Hippocampal formation (tissue), 2 donors: ENCODE measurements at places on chromosomes 3 and 15.

DNA sequence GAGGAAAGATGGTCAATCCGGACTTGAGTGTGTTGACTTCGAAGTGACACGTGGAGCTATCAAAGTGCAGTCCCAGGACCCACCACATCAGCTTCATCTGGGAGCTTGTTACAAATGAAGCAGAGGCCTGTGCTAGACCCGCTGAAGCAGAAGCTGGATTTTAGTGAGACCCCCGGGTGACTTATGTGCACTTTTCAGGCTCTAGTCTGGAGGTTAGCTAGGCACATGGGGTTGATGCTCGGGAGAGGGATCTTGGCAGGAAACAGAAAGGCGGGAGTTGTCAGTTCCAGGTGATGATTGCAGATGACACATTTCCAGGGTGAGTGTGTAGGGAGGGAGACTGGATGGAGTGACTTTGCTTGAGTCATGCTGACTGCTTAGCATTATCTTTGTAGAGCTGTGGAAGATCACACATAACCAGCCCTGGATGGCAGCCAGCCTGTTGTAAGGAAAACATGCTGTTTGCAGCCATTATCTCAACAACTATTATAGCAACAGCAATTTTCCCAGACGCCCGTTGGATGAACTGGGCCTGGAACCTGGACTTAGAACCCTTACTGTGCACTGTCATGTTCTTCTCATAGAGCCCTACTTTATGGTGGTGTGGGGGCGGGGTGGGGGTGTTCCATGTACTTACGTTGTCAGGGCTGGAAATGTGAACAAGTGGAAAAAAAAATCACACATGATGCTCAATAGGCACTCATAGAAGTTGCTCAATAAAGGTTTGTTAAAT, 122.4 kb downstream of the THSD4 start:
- no peak for DNase-seq

DNA sequence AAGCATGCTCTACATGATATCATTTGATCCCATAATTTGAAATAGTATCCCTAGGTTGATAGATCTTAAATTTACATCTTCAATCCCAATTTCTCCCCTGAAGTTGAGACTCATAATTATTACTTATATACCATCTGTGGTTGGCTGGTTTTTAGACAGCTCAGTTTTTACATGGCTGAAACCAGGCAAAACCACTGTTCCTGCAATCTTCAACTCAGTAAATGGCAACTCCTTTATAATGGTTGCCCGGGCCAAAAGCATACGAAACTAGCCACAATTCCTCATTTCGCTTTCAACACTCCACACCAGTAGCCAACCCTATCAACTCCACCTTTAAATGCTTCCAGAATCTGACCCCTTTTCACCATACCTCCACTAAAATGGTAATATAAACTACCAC, 118.5 kb downstream of the TGFBR2 start:
- DNase-seq, result no peak

GRCh38 chr3:5431811-5432378, 244.4 kb downstream of the EDEM1 start:
- DNase-seq, result no peak

- no peak for DNase-seq
These were observed 199.9 kb downstream of the UBE3A start for GRCh38 chr15:25238716-25239470.

DNA sequence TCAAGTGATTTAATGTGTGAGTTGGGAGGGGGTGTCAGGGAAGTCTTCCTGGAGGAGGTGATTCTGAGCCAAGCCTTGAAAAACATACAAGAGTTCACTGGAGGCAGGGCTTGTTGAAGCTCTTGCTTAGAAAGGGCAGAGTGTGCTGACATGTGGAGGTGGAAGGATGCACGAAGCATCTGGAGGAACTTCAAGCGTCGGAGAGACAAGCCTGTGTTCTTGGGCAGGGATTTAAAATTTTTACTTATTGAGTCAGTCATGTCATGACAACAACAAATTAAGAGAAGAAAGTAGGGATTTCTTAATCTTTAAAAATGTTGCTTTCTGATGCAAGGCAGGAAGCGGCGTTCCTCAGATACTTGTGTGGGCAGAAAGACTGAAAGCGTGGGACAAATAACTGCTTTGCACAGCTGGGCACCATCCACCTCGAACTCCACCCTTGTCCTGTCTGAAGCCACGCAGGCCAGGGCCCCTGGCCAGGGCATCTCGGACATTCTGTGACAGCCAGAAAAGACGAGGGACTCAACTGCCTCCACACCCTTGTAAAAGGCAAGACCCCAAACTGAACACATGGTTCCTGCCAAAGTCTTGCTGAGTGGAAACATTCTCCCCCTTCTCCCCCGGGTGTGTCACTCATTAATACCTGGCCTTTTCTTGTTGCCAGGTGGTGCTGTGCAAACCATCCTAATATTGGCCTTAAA, 6.9 kb upstream of the IL16 start:
- DNase-seq, result no peak

- DNase-seq, result no peak
These were observed 576.4 kb downstream of the FHIT start for GRCh38 chr3:60674870-60675269.

- DNase-seq, result peak; percentile 82
These were observed at the start of gene FAM107A for GRCh38 chr3:58577269-58577821. Gene FAM107A (minus strand): TSS chr3:58577391. CDS start chr3:58569860, 7,531 bp downstream.

GRCh38 chr3:166498446-166498845, 661.2 kb upstream of the BCHE start:
- DNase-seq, result no peak

DNA sequence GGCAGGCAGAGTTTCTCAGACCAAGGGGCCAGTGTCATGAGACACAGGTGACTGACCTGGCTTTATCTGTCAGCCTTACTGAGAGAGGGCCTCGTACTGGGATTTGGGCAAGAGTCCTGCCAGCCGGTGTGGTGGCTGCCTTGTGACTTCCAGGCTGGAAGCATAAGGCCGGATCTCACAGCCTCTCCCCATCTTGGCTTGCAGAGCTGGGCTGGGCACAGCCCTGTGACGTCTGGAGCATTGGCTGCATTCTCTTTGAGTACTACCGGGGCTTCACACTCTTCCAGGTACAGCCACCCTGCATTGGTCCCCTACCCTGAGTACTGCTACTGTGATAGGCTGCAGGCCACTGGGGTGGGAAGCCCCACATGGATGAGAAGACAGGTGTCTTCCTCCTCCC, 12.1 kb downstream of the CLK3 start:
- DNase-seq, result no peak

GRCh38 chr3:89113893-89114840, 6.7 kb downstream of the EPHA3 start:
- DNase-seq, result peak; percentile 74

GRCh38 chr15:58016581-58017175, 48.8 kb downstream of the ALDH1A2 start:
- DNase-seq, result no peak
